ENCODE measurements at places on chromosomes 7 and 10.

DNA sequence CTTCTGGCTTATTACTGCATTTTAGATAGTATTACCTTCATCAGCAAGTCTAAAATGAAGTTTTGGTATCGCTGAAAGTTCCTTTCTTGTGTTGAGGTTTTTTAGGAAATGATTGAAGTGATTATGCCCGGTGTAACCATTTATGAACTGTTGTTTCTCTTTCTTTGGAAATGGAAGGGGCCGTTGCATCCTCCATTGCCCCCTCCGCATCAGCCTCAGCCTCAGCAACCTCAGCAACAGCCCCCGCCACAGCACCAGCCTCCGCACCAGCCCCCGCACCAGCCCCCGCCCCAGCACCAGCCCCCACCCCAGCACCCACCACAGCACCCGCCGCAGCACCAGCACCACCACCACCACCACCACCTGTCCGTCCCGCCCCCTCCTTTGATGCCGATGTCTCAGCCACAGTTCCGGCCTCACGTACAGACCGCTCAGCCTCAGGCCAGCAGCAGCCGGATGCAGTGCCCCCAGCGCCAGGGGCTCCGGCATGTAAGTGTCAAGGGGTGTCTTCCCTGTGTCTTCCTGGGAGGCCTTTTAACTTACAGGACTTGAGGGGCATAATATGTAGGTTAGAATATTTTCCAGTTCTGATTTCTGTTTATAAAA, 72.6 kb downstream of the SHH start:
- no peak for DNase-seq

DNA sequence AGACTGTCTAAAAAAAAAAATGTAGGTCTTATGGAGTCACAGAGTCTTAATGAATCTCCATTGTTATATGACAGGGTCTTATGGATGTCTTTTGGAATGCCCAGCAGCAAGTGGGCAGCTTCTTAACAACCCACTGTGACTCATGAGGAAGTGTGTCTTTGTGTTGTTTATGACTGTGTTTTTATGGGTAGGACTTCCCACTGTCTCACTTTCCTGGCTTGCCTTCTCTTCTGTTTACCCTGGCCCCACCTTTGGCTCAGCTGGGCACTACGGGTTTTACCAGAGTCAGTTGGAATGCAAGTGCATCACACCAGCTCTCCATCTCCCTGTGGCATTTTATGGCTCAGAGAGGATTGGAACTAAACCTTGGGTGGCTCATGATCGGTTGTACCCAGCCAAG, 580.5 kb downstream of the AUTS2 start:
- DNase-seq: no peak

DNA sequence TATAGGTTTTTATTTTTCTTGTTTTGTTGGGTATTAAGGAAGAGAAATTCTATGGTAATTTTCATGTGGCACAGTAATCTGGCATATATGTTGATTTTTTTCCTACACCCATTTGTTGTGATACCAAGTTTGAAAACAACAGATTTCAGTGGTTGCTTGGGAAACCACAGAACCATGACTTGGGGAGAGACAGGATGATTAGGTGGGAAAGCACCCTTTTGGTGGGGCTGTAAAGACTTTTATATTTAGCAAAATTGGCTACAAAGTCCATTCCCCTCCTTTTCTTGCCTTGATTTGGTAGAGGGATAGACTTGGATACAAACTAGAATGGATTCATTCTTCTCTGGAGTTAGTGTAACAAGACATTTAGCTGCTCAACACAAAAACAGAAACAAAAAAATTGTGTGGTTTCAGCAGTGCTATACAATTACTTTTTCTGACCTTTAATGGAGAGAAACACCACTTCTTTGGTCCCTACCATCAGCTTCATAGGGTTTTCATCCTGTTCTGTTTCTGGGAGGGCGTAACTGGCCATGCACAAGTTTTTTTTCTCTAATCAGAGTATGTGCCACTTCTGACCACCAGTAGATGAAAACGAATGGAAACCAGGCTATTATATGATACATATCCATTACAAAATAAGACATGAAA, 52.7 kb downstream of the FIGNL1 start:
- peak; percentile 63 for DNase-seq

DNA sequence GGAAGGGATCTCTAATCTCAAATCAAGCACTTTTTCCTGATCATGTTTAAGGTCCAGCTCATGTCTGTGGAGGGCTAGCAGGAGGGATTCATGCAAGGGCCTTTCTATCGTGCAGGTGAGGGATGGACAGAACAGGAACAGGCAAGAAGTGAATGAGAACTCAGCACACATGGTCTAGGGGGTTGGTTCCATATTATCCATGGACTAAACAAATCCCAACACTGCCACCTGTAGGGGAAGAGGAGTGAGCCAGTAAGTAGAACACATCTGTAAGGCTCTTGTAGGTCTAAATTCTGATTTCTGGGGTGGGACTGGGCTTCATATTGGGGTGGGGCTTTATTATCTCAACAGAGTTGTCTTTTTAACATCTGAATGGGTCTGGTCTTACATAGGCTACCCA, 138.0 kb upstream of the TARP start:
- no peak for DNase-seq

- DNase-seq: no peak
Measured at GRCh38 chr7:109549471-109550193, 980.0 kb downstream of the DNAJB9 start.

DNA sequence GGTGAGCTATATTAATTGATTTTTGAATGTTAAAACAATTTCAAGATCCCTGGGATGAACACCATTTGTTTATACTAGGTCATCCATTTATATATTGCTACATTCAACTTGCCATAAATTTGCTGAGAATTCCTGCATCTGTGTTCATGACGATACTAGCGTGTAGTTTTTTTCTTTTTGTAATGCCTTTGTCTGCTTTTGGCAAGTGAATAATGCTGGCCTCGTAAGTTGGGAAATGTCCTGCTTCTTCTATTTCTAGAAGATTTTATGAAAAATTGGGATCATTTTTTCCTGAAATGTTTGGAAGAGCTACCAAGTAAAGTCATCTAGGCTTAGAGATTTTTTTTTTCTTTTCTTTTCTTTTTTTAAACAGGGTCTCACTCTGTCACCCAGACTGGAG, 12.9 kb upstream of the MEST start:
- no peak for DNase-seq

GRCh38 chr10:120085096-120085796, 192.7 kb downstream of the SEC23IP start:
- no peak for DNase-seq

DNA sequence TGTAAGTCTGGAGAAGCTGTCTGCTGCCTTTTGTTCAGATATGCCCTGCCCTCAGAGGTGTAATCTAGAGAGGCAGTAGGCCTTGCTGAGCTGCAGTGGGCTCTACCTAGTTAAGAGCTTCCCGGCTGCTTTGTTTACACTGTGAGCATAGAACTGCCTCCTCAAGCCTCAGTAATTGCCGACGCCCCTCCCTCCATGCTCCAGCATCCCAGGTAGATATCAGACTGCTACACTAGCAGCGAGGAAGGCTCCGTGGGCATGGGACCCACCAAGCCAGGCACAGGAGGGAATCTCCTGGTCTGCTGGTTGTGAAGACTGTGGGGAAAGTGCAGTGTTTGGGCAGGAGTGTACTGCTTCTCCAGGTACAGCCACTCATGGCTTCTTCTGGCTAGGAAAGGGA, 26.4 kb upstream of the CXCL12 start:
- no peak for DNase-seq

DNA sequence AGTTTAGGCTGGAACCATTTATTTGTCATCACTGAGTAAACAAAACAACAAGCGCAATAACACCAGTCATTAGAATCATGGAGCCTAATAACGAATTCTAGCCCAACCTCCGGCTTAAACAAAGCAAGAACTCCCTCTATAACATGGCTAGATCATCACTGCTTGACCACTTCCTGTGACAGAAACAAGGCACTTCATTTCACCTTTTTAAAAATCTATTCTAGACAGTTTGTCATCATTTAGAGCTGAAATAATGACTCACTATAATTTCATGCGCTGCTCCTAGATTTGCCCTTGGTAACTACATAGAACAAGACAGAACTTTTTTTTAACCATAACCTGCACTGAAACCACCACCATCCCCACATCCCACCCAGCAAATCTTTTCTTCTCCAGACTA, 81.3 kb downstream of the OSBPL3 start:
- no peak for DNase-seq

- DNase-seq: no peak
Measured at GRCh38 chr7:147394329-147394728, 1196.2 kb upstream of the C7orf33 start.

DNA sequence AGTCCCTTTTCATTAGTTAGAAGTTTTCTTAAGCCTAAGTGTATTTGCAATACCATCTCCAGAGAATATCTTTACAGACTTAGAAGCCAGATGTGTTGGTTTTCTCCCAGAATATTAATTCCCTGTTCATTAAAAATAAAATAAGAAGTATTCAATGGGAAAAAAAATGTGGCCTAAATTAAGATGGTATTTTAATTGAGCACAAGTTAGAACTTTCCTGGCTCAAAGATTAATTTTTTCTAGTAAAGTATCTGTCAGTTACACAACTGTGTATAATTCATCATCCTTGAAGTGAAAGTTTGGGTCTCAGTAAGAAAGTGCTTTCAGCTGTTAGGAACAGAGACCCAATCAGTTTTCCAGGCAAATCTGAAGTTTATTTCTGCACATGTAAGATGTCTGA, 1179.5 kb upstream of the C7orf33 start:
- DNase-seq: no peak

DNA sequence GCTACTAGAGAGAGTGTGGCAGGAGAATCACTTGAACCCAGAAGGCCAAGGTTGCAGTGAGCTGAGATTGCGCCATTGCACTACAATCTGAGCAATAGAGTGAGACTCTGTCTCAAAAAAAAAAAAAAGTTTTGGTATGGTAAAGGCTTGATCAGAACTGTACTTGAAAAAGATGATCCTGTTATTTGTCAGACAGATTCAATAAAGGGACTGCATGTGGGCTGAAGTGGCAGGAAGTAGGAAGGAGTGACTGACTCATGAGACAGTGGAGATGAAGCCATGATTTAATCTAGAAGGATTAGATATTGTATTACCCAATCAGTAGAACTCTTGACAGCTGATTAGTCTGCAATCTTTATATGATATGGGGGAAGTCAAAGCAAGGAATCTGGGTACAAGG, 2.7 kb upstream of the TMEM254 start:
- peak; percentile 5 for DNase-seq

DNA sequence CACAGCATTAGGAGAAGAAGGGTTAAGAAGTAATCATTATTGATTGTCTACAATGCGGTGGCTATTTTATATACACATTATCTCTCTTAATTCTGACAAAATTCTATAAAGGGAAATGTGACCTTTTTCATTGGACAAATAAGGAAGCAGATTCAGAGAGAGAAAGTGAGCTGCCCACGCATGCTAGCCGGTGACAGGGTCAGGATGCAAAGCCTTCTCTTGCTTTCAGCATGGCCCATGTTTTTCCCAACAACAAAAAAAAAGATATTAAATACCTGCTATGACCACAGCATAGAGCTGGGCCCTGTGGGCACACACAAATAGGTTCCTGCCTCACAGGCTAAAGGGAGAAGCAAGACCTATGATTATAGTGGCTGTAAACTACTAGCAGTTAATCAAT, 66.8 kb downstream of the PPP1R3C start:
- no peak for DNase-seq

DNA sequence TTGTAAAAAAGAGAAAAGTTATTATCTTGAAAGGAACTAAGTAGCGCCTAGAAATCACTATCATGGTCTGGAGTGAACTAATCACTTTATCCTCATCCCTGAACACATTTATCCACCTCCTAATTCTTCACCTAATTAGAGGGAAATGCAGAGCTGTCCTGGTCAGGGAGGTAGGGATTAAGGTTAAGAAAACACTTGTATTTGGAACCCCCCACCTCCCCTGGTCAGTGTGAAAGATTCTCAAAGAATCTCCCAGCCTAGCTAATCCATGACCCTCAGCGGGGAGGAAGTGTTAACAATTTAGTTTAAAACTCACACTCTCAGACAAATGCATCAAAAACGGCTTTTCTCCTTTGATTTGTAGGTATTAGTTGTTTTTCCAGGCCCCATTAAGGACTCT, 83.8 kb downstream of the FAM204A start:
- DNase-seq: no peak

DNA sequence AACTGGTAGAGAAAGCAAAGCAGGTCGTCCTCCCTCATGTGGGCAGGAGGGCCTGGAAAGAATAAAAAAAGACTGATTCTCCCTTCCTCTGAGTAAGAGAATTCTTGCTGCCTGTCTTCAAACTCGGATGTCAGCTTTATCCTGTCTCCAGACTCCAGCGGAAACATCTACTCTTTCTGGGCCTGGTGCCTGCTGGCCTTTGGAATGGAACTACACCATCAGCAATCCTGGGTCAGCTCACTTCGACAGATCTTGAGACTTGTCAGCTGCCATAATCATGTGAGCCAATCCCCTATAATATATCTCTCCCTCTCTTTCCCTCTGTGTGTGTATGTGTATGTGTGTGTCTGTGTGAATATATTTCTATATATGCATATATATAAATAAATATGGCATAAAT, 411.0 kb upstream of the DPP6 start:
- DNase-seq: no peak

- DNase-seq: no peak
Measured at GRCh38 chr7:28957064-28957750, 923 bp downstream of the TRIL start.

DNA sequence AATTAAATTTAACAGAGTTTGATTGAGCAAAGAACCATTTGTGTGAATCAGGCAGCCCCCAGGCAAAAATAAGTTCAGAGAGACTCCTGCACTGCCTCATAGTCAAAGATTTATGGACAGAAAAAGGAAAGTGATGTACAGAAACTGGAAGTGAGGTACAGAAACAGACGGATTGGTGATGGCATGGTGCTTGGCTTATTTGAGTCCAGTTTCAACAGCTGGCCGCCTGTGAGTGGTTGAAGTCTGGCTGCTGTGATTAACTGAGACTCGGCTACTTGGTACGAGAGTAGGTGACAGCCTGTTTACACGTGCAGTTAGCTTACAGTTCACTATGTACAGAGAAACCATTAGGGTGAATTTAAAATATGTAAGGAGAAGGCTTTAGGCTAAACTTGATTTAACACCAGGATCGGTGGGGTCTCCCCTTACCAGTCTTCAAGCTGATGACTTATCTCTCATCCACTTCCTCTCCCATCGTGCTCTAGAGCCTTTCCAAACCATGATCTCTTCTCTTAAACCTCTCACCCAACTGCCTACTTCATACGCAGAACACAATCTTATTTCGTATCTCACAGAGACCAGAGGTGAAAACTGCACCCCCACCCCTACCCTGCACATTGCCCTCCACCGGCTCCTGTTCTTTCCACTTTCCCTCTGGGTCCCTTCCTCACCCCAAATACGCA, 5.0 kb upstream of the MSMB start:
- DNase-seq: no peak

DNA sequence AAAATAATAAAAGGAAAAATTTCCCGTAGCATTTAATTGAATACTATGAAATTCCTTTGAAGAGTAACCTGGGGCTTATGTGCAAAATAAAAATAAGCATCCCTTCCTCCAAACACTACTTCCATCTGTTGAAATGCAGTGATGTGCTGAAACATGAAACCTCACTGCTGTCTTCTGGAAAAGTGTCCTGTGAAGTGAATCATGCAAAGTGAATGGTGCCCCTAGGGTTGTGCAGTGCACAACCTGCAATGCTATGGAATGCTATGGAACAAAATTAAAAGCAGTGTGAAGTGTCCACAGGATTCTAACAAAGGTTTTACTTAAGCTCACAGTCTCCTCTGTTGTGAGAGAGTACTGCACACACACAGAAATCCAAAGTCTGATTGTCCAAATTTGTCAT, 480.9 kb downstream of the ETV1 start:
- no peak for DNase-seq

All from stimulated activated CD4-positive, alpha-beta T cell treated with anti-CD3 and anti-CD28 coated beads, Interleukin-4, amount 100 ng/mL, for 24 hours (primary cell).